ENCODE measurements at places on chromosomes 4 and X.

DNA sequence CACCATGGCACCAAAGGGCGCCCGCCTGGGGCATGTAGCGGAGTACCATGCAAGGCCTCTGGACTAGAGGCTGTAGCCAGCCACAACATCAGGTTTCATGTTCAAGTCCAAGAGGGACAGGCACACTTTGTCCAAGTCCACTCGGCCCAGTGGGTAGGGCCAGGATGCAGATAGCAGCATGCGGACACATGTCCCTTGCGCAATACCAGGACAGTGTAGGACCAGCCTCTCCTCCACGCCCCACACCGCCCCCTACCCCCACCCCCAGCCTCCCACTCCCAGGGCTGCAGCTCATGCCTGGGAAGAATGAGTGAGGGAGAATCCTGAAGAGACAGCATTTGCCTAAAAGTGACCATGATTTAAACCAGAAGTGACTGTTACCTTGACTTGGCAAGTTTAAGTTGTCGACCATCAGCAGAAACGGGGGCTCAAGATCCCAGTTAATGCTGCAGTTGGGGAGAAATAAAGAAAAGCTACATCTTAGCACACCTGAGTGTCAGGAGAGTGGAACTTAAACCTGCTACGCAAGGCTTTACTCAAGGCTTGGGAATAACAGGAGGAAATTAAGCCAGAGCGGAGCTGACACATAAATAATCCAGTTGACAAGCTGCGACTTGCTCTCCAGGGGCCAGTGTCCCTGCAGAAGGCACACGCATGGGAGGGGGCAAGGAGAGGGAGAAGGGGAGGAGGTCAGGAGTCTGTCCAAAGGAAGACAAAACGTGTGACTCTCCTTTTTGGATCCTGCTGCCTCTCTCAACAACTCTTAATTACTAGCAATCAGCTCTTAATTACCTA, 221.7 kb downstream of the BCOR start:
- DNase-seq, result no peak

DNA sequence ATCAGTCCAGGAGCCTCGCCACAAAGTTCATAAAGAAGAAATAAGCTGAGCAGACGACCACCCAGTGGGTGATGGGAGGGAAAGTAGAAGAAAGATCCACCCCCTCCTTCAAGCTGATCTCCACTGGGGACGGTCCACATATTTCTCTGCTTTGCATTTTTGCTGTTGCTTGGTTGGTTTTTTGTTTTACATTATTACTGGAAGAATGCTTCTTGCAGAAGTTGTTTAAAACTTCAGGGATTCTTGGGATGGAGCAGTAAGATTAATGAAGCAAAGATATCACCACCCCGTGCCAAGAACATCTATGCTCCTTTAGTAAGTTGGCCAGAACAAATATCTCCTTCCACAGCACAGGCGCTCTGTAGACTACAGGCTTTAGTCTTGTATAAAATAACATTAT, 30.1 kb downstream of the LGI2 start:
- no peak for DNase-seq

DNA sequence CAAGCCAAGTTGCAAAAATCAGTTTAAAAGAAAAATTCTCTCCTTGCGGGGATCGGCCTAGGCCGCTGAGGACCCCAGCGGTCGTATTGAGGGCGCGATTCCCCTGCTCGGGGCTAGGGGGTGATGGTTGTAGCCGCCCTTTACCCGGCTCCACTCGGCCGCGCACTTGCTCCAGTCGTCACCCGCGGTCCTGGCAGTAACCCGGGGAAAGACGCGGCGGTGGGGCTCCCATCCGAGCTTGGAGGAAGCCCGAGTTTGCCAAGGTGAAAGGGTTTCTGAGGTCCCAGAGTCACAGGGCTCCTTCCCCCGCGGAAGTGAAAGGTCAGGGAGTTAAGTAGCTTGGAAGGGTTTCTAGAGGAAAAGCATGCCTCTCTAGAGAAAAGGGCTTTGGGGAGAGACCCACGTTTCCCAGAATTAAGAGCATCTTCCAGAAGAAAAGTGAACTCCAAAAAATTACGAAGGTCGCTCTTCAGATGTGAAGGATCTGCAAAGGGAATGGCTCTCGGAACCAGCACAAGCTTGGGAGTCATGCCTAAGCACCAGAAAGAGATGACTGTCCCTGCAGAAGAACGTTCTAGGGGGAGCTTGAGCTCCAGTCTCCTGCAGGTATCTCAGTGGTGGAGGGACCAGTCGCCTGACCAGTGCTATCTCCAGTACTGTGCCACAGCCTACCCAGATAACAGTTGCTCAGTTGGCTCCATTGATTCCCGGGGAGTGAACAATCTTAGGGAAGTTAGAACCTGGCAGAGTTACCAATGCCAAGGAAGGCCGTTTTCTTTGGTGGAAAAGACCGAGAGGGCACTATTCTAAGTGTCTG, 875 bp downstream of the LAP3 start:
- no peak for DNase-seq

DNA sequence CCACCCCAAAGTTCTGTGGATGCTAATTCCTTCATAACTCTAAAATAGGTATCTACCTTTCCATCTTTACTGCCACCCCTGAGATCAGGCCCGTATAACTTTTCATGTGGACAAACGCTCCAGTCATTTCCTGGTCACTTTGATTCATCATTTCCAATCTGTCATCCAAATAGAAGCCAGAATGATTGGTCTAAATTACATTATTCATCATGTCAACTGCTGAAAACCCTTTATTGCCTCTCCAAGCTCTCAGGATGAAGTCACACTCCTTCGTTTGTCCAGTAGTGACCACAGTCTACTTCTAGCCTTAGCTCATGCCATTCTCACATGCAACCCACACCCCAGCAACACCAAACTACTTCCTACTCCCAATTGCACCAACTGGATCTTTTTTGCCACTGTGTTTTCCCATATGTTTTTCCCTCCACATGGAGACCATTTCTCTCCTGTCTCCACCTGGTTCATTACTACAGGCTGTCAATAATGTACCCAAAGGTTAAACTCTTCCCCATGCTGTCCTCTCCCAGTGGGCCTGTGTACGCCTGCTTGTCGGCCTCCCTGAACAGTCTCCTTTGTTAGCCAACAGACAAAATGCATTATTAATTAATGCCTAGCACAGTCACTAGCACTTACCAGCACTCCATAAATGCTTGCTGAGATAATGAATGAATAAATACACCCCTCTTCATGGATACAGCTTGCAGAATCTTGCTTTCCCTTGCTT, 382.6 kb upstream of the NOCT start:
- no peak for DNase-seq

GRCh38 chr4:138659812-138660316, 355.7 kb upstream of the NOCT start:
- no peak for DNase-seq

All from GM04503 (cell line).